ENCODE measurements at places on chromosomes 5 and 9.
A peak's percentile ranks its signal among the peaks of the same experiment; 100 is the strongest.

- DNase-seq, result no peak
Measured at GRCh38 chr5:903756-904096, 11.0 kb downstream of the TRIP13 start.

GRCh38 chr9:29861803-29862202 lies 2288.5 kb upstream of the C9orf72 start:
- no peak for DNase-seq

GRCh38 chr5:33048315-33048714 lies 337.2 kb downstream of the NPR3 start:
- DNase-seq, result no peak

GRCh38 chr5:151896031-151896691 lies 28.5 kb downstream of the GLRA1 start:
- DNase-seq, result peak; percentile 78

GRCh38 chr5:161167016-161167767 lies 315.2 kb upstream of the ATP10B start:
- no peak for DNase-seq

DNA sequence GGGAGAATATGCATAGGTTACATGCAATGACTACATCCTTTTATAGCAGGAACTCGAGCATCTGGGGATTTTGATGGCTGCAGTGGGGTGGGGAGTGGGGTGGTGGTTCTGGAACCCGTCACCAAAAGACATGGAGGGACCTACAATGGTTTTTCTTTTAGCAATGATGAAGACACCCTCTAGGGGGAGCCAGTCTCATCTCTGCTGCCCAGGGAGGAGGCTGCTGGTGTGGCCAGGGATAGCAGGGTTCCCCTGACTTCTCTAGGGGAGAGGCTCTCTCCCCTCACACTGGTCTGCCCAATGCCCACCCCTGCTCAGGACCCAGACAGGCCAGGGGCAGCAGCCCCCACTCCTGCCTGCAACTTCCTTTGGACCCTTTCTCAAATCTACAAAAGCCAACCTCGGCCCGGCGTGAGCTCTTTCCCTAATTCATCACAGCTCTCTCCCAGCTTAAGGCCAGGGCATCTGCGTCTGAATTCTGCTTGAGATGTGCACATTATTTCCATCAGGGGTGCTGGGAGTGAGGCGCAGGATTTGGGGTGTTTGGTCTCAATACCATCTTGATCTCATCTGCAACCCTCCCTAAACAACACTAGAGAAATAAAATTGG lies 73.6 kb upstream of the RETREG1 start:
- no peak for DNase-seq

DNA sequence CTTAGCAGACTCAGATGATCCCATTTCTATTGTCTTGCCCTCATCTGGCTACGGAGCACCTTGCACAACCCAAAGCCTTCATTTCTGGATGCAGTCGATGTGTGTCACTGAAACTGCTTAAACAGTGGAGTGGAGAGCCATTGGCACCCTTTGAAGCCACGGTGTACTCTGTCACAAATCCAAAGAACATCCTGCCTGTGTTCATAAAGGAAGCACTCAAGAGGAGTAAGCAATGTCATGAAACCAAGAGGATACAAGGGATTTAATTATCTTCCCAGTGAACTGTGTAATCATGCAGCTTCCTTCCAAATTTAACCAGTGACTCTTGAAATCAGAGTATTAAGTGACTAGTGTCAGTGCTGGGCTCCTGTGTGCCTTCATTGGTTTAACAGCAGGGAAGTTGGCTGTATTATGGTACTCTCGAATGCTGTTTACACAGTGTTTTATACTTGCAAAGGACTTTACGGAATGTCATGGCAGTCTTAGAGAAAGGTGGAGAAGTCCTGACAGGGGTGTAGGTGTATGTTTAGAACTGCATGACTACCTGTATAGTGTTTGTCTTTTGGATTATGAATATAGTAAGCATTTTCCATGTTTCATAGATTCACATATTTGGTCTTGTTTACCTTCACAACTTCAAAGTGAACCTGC lies 41.9 kb downstream of the CD180 start:
- no peak for DNase-seq

GRCh38 chr9:131727184-131727759 lies 12.6 kb downstream of the RAPGEF1 start:
- no peak for DNase-seq
